Activated CD4-positive, alpha-beta memory T cell treated with anti-CD3 and anti-CD28 coated beads, Interleukin-2, amount 10 ng/mL, durations not matched to agents 7 days and 5 days (primary cell): ENCODE measurements at places on chromosomes 7 and 10. TPM values are rescaled to one million over a fixed set of nuclear protein-coding genes. Genes with fewer than 3 reads are reported as not detected.

Gene SFTPA1
- not detected for total RNA-seq

Gene GPRIN2
- not detected for total RNA-seq

Gene PSMC2
- 142 TPM for total RNA-seq

Gene PDE6C
- not detected for total RNA-seq

DNA sequence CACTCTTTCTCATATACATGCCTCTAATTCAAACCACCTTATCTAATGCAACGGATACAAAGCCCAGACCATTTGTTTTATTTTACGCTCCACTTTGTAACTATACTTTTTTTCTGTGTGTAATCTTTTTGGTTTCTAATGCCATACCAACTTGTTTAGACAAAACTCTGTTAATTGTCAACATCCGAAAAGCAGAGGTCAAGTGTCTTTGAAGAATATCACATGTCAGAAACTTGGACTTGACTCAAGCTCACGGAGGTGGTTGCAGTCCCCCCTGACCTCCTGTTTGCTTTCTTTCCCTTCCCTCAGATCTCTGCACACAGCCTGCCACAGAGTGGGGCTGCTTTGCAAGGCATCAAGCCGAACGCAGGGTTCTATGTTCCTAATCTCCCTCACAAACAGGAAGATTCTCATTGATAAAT lies 698.9 kb downstream of the PARD3 start:
- no peaks in the 10 kb centered on the region for H3K36me3 ChIP-seq
- H3K27me3 ChIP-seq = no peaks in the 10 kb centered on the region
- no peak for DNase-seq
- H3K27ac ChIP-seq = no peak overlapping the region

DNA sequence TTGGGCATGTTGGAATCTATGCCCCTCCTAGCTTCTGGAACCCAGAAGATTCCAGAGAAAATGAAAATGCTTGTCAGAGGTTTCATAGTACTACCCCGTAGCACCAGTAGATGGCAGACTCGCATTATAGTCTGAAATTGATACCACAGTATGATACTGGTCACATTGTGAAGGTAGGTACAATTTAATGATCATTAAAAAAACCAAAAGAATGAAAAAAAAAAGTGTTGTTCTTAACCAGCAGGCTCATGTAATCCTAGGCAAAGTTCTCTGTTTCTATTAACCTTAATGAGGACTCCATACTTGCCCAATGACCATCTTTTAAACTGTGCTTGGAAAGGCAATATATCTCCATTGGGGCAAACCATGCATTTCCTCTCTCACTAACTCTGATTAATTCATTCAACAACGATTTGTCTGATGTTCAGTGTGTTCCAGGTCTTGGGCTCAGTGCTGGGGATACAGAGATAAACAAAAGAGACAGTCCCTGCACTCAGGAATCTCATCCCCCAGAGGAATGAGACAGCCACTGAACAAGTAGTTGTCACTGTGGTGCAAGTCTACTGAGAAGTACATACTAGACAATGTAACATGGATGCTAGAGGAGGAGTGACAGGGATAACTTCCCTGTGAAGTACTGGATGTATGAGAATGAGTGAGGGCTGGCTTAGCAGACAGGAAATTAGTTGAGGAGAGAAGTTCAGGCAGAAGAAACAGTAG lies 223.5 kb upstream of the PHYHIPL start:
- DNase-seq = no peak
- no peaks in the 10 kb centered on the region for H3K36me3 ChIP-seq
- H3K27ac ChIP-seq = no peak overlapping the region
- no peaks in the 10 kb centered on the region for H3K4me1 ChIP-seq

DNA sequence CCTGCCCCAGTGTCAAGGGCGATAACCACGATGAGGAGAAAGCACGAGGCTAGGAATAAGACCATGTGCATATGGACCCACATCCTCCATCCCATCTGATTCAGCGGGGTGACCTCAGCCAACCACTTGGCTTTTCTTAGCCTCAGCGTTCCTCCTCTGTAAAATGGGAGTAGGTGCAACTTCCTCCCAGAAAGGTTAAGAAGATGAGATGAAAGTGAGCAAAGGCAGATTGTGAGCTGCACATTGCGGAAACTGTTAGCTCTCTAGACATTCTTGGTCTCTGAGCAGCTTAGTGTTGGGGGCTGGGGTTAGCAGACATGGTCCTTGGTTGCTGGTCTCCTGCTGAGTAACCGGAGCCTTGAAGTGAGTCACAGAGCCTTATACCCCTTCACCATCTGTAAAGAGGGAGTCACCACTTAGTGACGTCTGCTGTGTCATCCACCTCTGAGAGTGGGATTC lies 497.3 kb upstream of the GALNT17 start:
- H3K27ac ChIP-seq = no peak overlapping the region
- no peaks in the 10 kb centered on the region for H3K36me3 ChIP-seq
- H3K27me3 ChIP-seq = no peaks in the 10 kb centered on the region
- no peaks in the 10 kb centered on the region for H3K4me1 ChIP-seq
- H3K4me3 ChIP-seq = no peak overlapping the region

DNA sequence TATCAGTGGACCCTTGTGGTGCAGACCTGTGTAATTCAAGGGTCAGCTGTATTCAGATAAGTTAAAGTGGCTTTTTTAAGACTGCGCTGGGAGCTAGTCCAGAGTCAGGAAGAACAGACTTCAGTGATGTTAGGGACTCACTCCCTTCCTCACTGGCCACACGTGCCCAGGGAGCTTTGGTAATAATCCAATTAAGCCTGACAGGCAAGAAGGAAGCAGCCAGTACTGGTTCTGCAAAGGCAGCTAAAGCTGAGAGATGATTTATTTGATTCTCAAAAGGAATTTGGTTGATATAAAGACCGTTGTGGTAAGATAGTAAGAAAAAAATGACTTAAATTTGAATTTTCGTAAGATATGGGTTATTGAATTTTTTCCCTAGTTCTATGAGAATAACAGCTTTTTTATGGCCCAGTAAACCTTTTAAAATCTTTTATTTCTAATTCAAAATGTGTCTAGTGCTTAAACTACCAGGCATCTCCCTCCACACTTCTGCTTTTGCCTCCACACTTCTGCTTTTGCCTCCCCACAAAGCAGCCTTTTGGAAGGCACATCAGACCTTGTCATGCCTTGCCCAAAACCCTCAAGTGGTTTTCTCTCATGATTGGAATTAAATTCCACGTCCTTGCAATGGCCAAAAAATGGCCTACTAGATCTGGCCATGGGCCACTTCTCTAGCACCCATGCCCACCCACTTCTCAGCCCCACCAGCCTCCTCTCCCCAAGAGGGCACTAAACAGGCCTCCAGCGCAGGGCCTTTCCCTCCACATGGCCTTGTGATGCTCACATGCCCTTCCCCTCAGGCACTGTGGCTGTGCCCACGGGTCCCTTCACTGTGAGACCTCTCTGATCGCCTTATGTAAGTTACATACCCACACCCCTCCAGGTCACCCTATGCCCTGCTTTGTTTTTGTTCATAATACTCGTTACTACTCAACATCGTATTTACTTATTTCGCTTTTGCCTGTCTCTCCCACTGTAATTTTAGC lies 92.5 kb downstream of the POU6F2 start:
- no peak overlapping the region for H3K4me3 ChIP-seq
- H3K27me3 ChIP-seq = no peaks in the 10 kb centered on the region
- no peak overlapping the region for H3K27ac ChIP-seq
- DNase-seq = no peak
- H3K4me1 ChIP-seq = no peaks in the 10 kb centered on the region

- H3K27me3 ChIP-seq = no peaks in the 10 kb centered on the region
- no peak for DNase-seq
- no peak overlapping the region for H3K27ac ChIP-seq
- H3K4me3 ChIP-seq = no peak overlapping the region
- H3K4me1 ChIP-seq = no peaks in the 10 kb centered on the region
These were observed 444.7 kb downstream of the MAGI2 start for GRCh38 chr7:79008786-79009185.

DNA sequence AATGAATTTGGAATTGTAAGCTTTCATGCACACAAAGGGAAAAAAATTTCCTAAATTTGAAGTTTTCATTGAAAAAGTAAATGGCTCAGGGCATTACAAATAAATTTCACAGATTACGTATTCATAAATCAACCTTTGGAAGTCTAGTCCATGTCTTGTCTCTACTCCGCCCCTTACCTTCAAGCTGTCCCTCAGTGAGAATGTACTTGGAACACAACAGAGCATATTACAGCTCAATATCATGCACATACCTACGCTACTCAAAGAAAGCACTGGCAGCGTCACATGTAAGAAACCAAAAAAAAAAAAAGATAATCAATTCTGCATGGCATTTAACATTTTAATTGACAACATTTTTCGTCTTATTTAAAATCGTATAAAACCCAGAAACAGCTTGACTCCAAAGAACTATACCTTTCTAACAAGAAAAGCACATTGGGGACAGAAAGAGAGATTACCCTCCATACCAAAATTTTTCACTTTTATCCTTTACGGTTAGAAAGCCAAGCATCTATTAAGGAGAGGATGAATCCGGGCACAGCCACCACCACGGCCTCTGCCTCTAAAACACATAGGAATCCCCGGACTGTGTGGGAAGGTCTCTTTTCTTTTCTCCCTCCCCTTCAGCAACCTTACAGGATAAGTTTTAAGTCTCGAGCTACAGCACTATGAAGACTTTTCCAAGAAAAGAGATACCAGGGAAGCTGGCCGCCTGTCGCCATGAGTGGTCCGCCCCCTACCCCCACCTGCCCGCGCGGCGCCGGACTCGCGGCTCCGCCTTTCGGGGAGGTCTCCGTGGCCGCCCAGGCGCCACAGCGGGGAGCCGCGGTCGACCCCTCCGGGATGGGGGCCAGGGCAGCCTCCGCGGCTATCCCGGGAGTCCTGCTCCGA lies 1.1 kb downstream of the JMJD1C start:
- peaks cover 17% of the 10 kb centered on the region for H3K4me1 ChIP-seq
- no peak for DNase-seq
- no peak overlapping the region for H3K27ac ChIP-seq

DNA sequence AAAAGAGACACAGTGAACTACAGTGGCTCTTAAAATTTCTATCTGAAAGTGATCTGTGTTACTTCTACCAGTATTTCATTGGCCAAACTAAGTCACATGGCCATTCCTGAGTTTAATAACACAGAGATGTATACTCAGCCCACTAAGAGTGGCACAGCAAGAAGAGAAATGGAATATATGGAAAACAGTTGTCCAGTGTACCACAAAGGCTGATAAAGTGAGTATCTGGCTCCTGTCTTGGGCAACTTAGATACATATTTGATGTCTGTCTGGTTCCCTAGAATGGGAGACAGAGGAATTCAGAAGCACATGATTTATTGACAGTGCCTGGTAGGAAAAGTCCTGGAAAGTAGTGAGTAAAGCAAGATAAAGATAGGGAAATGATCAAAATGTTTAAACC lies 10.1 kb upstream of the PON1 start:
- no peak for DNase-seq
- no peak overlapping the region for H3K4me3 ChIP-seq
- peaks cover 13% of the 10 kb centered on the region for H3K4me1 ChIP-seq
- no peak overlapping the region for H3K27ac ChIP-seq
- H3K27me3 ChIP-seq = no peaks in the 10 kb centered on the region
- H3K36me3 ChIP-seq = no peaks in the 10 kb centered on the region
